ENCODE measurements at places on chromosomes 3 and 15.

GRCh38 chr15:99408236-99409096 lies 157.2 kb downstream of the LRRC28 start:
- no peak for DNase-seq

- DNase-seq: no peak
Observed at GRCh38 chr3:138254216-138254615, 67.1 kb downstream of the ARMC8 start.

GRCh38 chr3:36681867-36682266 lies 82.5 kb downstream of the DCLK3 start:
- no peak for DNase-seq

DNA sequence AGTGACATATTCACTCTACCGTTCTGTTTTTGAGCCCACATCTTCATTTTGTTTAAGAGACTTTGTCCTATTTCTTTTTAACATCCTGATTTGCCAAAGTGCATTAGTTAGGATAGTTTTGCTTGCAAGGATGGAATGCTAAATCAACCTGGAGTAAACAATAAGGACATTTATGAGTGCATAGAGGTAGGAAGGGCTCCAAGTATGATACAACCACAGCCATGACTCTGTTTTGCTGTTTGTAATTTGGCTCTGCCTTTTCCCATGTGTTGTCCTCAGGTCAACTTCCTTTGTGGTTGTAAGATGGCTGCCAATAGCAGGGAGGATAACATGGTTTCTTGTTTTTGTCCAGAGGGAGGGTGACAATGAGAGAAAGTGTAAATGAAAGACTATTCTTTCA lies 66.4 kb upstream of the GOLIM4 start:
- no peak for DNase-seq

DNA sequence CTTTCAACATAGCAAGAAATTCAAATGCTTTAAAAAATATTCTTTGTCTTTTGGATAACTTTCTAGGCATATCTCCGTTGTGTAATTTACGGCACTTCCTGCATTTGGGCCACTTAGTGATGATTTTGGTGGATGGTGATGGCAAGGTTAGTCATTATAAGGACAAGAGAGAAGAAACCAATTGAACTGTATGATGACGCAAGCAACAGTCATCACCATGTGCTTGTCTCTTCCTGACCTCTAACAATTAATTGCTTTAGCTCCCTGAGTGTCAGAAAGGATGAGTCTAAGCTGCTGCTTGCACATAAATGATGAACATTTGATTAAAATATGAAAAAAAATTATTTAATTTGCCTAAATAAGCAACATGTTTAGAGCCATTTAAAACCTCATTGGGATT lies 11.3 kb upstream of the P2RY12 start:
- DNase-seq: no peak

- no peak for DNase-seq
Observed at GRCh38 chr3:170277833-170278580, 55.8 kb downstream of the PRKCI start.

DNA sequence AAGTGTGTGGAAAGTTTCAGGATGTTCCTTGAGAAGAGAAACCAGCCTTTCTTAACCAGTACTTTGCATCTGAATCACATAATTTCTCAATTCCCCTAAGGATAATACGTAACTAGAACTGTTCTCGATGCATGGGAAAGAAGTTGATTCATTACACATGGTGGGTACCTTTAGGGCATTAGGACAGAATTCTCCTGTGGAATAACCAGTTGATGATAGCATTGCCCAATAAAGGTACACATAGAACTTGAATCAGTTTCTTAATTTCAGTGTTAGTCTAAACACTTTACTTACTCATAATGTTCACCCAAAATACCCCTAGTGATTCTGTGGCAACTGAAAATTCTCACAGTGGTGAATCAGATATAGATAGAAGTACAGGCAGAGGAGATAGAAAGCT lies 1030.9 kb downstream of the ROBO1 start:
- no peak for DNase-seq

GRCh38 chr15:38886315-38887163 lies 321.9 kb upstream of the RASGRP1 start:
- no peak for DNase-seq

All from stimulated activated CD8-positive, alpha-beta memory T cell treated with anti-CD3 and anti-CD28 coated beads, Interleukin-2, amount 100 ng/mL, for 48 hours (primary cell).